ENCODE measurements at places on chromosomes 6 and 20.
A peak's percentile ranks its signal among the peaks of the same experiment; 100 is the strongest.

- no peak for DNase-seq
Measured at GRCh38 chr6:146709036-146709622, 110.4 kb downstream of the ADGB start.

- DNase-seq = no peak
Measured at GRCh38 chr6:14035874-14036273, 81.7 kb upstream of the CD83 start.

GRCh38 chr20:51372176-51372803, 170.2 kb downstream of the NFATC2 start:
- DNase-seq = peak; percentile 69

DNA sequence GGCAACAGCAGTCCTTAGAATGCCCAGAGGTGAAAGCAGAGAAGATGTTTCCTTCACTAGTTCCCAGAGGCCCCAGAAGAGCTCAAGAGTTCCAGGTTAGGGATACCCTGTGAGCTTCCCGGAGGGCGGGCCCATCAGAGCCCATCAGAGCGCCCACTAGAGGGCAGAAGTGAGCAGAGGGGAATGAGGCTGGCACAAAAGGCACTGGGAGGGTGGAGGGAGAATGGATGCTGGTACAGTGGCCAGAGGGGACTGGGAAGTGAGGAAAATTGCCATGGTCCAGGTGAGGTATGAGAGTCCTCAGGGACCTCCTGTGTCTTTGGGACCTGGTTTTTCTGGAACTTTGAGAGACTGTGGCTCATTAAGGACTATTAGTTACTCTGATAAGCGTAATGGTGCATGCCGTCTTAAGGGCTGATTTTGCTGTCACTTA, 57.3 kb downstream of the LINC00237 start:
- peak; percentile 41 for DNase-seq

GRCh38 chr20:7378864-7379605, 561.2 kb downstream of the HAO1 start:
- DNase-seq = no peak

- DNase-seq = no peak
Measured at GRCh38 chr6:52304983-52305390, 20.4 kb upstream of the MCM3 start.

DNA sequence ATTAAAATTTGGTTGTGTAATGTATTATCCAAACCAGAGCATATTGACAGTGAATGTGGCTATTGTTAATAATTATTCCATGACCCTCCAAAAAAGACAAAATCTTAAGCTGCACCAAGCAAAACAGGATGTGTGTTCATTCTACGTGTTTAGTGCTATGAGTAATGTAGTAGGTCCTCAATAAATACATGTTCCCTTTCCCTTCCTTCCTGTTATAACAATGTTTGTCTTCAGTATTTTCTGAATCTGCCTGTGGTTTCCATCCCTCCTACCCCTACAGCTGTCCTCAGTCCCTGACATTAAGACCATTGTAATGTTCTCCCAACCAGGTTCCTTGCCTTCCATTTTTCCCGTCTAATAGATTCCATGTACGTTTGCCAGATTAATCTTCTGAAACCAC, 163.8 kb downstream of the AIG1 start:
- DNase-seq = no peak

- DNase-seq = no peak
Measured at GRCh38 chr20:57508381-57508780, 16.6 kb downstream of the CTCFL start.

GRCh38 chr20:5000263-5001173, 792 bp downstream of the SLC23A2 start:
- DNase-seq = peak; percentile 42

GRCh38 chr6:7311176-7311575, 1.8 kb downstream of the SSR1 start:
- DNase-seq = no peak

- no peak for DNase-seq
Measured at GRCh38 chr6:15672818-15673217, 10.0 kb upstream of the DTNBP1 start.

DNA sequence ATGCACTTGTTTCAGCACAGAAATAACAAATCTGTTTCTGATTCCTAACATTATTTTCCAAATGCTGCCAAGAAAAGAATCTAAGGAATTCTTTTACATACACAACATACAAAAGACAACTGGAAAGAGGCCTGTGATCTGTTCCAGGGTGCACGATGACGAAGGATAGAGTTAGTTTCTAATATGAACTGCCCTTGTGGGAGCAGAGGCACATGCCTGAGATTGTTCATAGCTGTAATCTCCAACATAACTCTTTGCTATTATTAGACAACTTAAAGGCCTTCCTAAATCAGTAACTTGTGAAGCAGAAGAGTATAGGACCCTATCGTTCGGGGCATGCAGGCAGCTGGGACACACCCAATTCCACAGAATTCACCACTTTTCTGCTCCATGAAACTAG, 41.2 kb upstream of the NHSL1 start:
- DNase-seq = no peak

DNA sequence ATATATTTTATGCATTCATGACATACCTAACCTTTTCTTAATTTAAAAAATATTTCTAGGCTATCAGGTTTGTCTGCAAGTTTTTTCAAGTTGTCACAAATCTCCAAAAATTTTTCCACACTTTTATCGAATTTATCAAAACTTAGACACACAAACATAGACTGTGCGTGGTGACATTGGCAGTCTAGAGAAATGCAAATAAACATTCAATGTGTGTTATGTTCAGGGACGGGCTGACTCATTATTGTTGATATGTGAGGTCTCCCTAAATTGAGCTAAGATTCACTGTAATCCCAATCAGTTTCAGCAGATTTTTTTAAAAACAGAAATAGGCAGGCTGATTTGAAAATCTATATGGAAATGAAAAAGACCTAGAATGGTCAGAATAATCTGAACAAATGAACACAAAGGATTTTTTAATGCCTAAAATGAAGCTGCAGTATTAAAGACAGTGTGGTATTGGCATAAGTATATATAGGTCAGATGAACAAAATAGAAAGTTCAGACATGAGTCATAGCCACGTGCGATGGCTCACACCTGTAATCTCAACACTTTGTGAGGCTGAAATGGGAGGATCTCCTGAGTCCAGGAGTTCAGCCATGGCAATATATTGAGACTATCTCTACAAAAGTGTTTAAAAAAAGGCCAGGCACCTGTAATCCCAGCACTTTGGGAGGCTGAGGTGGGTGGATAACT, 19.2 kb downstream of the BLTP3A start:
- no peak for DNase-seq

DNA sequence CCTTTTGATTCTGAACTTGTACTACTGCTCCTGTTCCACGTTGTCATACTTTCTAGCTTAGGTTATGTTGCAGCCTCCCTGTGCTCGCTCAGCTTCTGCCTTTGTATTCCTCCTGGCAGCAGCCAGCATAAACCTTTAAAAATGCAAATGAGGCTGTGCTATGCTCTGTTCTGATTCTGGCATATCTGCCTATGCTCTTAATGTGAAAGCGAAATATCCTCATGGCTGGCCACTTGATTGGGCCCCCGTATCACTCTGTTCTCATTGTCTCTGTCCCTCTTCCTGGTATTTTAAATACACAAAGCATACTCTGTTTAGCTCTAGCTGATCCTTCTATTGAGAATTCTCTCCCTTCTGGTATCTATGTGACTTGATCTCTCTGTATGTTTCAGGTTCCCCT, 139.0 kb downstream of the JARID2 start:
- DNase-seq = no peak

- DNase-seq = no peak
Measured at GRCh38 chr6:142903812-142904211, 41.2 kb downstream of the HIVEP2 start.

DNA sequence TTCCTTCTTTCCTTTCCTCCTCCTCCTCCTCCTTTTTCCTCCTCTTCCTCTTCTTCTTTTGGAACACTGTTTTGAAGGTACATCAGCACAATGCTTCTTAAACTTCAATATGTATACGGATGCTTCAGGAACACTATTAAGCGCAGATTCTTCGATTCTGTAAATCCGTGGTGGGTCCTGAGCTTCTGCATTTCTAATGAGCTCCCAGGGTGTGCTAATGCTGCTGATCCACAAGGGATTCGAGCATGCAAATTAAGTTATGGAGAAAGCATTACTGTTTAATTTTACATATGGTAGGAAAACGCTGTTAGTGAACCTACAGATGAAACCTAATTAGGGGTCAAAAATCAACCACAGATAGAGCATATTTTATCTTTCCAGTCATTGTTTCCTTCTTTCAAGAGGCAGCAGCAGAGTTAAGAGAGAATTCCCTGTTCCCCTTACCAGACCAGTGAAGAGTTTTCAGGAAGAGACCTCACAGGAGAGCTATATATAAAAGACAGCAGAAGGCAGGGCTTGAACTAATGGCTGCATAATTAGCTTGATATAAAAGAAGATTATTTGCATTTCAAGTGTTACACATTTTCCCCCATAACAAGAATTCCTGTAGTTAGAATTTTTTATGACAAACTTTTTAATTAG, 47.2 kb downstream of the KIF13A start:
- no peak for DNase-seq

- DNase-seq = no peak
Measured at GRCh38 chr6:22036699-22037098, 260.1 kb downstream of the PRL start.

DNA sequence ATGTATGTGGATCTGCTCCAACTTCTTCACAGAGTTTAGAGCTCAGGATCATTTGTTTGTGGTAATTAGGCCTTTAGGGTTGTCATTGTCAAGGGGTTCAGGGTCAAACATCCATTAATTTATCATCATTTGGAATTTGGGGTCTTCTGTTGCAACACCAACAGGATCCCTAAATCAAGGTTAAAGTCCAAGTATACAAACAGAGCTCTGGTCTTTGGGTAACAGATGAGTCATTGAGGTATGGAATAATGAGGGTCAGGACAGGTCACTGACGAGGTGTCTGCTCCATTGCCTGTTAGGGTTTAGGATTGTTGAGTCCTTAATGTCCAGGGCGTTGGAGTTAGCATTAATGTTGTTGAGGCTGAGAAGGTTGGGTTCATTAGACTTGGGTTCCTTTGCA, 47.6 kb downstream of the PRND start:
- no peak for DNase-seq

DNA sequence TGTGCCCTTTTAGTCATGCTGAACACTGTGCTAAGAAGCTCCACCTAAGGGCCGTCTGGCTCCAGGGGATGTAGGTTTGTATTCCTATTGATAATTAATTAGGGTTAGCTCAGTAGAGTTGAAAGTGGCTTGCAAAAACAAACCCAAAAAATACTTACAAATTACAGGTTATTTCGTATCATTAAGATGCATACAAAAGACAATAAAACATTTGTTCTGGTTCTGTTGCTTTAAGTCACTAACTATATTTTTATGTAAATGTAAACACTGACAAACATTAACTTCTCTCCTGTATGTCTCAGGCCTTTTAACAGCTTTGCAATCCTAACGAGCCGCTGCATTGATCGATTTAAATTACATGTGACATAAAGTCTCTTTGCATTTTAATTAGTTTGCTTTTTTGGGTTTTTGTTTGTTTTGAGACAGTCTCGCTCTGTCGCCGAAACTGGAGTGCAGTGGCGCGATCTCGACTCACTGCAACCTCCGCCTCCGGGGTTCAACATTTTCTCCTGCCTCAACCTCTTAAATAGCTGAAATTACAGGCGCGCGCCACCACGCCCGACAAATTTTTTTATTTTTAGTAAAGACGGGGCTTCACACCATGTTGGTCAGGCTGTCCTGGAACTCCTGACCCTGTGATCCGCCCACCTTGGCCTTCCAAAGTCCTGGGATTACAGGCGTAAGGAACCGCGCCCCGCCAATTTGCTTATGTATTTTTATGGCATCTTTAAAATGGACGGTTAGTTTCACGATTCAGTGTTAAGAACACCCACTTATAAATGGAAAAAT, 110.9 kb downstream of the HFE start:
- DNase-seq = no peak

DNA sequence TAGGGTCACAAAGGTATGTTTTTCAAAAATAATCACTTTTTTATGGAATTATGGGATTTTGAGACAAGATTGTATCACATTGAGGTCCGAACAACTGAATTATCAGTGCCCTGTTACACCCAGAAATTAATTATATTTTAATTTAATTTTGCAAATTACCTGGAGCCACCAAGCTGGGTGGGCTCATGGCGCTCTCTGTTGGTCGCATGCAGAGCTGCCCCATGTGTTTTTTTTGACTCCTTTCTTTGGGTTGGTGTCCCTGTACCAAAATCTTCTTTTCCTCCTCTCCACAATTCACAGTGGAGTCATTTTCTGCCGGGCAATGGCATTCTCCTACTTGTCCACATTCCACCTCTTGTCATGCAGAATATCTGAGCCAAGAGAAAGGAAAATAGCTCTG, 38.9 kb upstream of the FRMD1 start:
- no peak for DNase-seq

DNA sequence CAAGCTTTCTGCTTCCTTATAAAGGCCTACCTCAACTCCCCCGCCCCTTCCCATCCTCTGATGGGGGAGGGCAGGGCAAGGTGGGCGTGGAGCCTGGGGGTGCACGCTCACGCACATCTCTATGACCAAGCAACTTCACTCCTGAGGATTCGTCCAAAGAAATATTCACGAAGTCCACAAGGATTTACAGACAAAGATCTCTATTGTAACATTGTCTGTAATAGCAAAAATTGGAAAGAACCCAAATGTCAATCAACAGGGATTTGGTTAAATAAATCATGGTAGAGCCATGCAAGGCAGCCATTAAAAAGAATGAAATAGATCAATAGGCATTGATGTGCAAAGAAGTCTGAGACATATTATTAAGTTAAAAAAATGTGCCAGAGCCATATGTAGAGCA, 130.4 kb upstream of the AFDN start:
- no peak for DNase-seq

- no peak for DNase-seq
Measured at GRCh38 chr20:20463933-20464374, 96.0 kb downstream of the INSM1 start.

DNA sequence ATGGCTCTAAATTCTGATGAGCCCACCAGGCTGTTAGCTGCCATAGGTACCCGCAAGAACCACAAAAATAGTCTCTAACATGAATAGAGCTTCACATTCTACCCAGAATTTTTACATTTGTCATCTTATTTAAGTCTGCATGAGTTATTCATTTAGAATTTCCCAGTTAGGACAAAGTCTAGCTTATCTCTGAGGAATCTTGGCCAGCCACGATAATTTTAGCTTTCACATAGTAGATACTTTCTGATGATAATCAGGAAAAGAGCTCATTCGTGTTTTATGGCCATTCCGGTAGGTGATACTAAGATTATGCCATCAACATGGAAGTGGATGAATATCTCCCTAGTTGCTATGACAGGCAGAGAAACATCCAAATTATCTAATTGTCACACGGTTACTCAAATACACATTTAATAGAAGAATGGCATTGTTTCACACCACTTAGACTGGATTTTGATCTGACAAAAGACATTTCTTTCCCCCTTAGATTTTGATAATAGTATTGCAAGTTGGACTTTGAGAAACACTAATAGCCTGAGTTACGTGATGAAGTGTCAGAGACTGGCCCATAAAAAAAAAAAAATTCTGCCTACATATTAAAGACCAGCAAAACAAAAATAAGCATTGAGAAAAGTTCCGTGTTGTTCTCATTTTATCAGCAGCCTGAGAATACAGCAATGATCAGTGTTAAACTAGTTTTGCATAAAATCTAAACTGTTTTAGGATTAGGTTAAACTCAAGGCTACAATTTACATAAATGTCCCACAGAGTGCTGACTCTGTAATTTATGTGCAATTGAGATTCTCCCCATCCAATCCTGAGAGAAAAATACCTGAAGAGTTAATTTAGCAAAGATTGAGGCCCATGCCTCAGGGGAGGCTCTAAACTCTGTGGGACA, 397.5 kb upstream of the ARID1B start:
- DNase-seq = no peak

- DNase-seq = no peak
Measured at GRCh38 chr20:43721097-43721428, 5.7 kb downstream of the GTSF1L start.

GRCh38 chr6:116221911-116222310, 32.0 kb downstream of the TSPYL4 start:
- no peak for DNase-seq
